ENCODE measurements at places on chromosomes 1 and 21.
A peak's percentile ranks its signal among the peaks of the same experiment; 100 is the strongest.

DNA sequence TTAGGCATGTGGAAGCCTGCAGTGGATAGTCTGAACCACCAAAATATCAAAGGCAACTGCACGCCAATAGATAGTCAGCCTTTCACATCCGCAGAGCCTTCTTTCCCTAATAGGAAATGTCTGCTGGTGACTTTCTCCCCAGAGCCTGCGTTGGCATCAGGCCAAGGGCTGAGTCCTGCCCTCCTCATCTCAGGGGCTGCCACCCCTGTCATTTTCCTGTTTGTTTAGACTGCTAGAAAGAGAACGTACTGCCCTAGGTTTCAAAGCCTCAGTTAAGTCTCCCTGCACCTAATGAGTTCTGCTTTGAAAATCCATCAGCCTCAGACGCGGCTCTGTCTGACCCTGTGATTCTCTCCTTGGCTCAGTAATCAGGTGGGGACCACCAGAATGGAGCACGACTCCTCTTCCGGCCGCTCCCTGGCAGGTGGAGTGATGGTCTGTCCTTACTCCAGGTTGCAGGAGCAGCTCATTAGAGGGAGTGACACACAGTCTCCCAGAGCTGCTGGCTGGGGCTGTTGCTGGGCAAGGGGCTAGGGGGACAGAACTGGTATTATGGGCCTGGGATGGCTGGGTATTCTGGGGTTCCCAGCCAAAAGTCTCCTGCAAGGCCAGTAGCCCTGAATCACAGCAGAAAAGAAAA, 27.3 kb downstream of the STUM start:
- no peak for DNase-seq

GRCh38 chr1:163174524-163175437, 27.9 kb downstream of the RGS5 start:
- peak; percentile 49 for DNase-seq

GRCh38 chr1:225888898-225889601, at the start of gene LEFTY1:
Gene LEFTY1, minus strand, starts transcription at chr1:225889146. Its CDS starts 80 bp downstream, at chr1:225889066.
- no peak for DNase-seq

DNA sequence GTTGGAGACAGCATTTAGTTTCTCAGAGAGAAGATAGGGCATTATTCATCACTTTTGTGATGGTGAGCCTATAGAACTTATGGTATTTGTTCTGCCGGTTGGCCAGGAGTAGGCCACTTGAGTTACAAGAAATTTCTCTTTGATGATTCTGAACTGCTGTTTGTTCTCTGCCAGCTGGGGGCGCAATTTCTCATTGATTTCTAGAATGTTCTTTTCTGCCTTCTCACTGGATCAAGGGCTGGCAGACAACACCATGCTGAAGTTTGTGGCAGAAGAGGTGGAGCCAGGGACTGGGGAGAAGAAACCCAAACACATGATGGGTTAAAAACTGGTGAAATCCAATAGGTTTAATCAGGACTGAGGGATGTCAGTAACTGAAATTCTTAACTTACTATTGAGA, 360.6 kb downstream of the FAM72C start:
- peak; percentile 33 for DNase-seq

DNA sequence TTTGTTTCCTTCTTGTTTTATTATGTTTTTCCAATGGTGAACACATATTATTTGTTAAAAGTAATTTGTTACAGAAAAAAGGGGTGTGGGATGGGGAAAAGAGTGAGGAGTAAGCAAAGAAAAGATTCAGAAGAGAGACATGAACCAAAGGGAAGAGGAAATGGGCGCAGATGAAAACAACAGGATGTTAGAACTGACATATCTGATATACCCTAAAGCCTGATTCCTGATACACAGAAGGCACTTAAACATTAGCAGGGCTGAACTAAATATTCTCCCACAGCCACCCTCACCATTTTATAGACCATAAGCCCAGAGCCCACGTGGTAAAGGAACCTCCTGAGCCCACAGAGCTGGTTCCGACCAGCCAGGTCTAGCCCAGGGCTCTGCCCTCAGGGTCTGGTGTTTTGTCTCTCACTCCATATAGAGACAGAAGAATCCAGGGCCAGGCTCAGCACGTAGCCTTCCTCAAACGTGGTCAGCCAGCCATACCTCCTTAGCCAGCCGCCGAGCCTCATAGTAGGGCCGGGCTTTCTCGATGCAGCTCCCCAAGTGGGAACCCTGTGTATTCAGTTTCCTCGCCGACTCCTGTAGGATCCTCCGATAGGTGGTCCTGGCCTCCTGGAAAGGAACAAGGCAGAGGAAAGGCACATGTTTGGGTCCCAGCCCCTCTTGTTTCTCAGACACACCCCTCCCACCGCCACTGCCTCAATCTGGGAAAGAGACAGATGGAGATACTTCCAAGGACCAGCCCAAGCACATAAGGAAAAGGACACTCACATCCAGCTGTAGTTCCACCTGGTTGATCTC, 9.5 kb downstream of the SH3BP5L start:
- DNase-seq: no peak

- DNase-seq: no peak
Observed at GRCh38 chr1:180610556-180611015, 21.2 kb upstream of the XPR1 start.

GRCh38 chr1:71638081-71638766, 557.4 kb upstream of the ZRANB2 start:
- DNase-seq: no peak

Measured in HL-60 (cell line).